LHCN-M2 (cell line): ENCODE measurements at places on chromosomes 6 and 20.

GRCh38 chr6:107652526-107653182 is 162.7 kb downstream of the SOBP start:
- no peak for DNase-seq

GRCh38 chr6:30171677-30172471 is 8.5 kb downstream of the TRIM15 start:
- no peak for DNase-seq

DNA sequence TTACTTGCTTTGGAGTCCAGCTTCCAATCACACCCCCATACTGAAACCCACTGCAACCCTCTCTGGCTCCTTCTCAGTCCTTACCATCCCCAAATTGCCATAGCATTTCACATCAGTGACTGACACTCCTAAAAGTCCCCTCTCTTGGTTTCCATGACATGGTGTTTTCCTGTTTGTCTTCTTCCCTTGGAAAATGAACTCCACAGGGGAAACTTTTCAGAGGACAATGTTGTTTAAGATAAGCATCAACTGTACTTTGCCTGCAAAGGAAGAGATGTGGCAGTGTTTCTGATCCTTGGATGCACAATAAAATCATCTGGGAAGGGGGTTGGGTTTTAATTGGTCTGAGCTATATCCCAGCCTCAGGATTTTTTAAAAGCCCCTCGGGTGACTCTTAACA is 214.9 kb downstream of the HACE1 start:
- DNase-seq: no peak

- no peak for DNase-seq
Observed at GRCh38 chr20:20012541-20012940, 4.6 kb upstream of the NAA20 start.
